ENCODE measurements at places on chromosomes 4 and X. TPM values are rescaled to one million over a fixed set of nuclear protein-coding genes. Genes with fewer than 3 reads are reported as not detected.

GRCh38 chr4:36509845-36510244 lies 228.4 kb downstream of the DTHD1 start:
- DNase-seq, result no peak

LINC00632 gene
- 0.29 TPM for total RNA-seq

- no peak for DNase-seq
Measured at GRCh38 chrX:46039526-46039925, 505.7 kb downstream of the ZNF674 start.

DNA sequence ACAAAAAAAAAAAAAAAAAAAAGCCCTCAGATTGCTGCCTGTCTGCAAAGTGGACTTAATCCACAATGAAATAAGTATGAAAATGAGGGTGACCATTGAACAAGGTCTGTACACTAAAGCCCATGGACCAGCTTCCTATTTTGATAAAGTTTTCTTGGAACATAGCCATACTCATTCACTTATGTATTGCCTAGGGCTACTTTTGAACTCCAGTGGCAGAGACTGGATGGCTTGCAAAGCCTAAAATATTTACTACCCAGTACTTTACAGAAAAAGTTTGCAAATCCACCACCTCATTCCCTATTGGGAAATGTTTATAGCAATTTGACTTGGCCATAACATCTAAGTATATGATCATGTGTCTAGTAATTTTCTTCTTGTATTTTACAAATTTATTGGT lies 481.7 kb downstream of the NAF1 start:
- DNase-seq, result peak; percentile 6

CCDC160 gene
- total RNA-seq, result 0.29 TPM

GRCh38 chr4:7759635-7760034 lies 180.0 kb downstream of the AFAP1 start:
- DNase-seq, result no peak

DNA sequence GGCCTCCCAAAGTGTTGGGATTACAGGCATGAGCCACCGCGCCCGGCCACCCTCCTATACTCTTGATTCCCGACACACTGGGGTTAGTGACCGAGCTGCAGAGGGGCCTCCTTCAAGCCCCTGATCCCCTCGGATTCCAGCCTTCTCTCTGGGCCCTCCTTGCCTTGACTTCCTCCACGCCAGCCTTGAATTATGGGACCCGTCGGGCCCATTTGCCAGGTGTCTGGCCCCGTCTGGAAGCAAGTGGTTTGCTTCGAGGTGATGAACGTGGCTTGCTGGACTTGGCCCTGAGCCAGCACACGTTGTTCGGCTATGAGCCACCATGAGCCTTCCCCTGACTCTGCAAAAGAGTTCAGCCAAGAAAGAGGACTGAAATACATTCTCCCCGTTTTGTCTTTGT lies 37.4 kb upstream of the GRPEL1 start:
- no peak for DNase-seq

PUDP gene
- 13.3 TPM for total RNA-seq

ATP10D gene
- total RNA-seq, result 10.8 TPM

GRCh38 chrX:153621949-153622598 lies 23.1 kb upstream of the CCNQ start:
- no peak for DNase-seq

DNA sequence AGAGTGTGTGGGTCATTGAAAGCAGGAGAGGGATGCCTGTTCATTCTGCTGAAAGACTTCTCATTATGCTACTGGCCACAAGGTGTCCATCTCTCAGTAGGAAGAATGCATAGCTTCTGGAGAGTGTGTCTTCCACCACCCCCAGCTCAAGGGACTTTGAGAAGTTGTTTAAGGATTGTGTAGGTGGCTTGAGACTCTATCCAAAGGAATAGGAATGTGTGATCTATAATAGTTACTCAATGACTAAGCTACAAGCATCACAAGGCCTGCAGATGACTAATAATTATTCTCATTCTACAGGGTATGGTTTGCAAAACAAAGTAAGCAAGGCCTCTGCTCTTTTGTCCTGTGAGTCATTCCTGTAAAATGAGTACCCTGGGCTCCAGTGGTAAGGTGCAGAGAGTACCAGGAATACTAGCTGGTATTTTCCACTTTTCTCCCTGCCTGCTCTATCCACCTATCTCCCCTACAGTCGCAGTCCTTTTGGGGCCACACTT lies 279.8 kb upstream of the BOD1L1 start:
- peak; percentile 99 for DNase-seq

GRCh38 chr4:123995936-123996335 lies 599.3 kb downstream of the SPRY1 start:
- DNase-seq, result peak; percentile 80

H2BW2 gene
- not detected for total RNA-seq

DNA sequence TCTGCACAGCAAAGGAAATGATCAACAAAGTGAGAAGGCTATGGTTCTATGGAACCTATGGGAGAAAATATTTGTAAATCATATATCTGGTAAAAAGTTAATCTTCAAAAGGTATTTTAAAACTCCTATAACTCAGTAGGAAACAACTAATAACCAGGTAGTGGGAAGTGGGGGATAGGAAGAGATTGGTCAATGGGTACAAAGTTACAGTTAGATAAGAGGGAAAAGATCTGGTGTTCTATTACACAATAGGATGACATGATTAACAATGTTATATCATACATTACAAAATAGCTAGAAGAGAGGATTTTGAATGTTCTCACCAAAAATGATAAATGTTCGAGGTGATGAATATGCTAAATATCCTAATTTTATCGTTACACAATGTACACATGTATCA lies 46.3 kb downstream of the NDNF start:
- no peak for DNase-seq

DNA sequence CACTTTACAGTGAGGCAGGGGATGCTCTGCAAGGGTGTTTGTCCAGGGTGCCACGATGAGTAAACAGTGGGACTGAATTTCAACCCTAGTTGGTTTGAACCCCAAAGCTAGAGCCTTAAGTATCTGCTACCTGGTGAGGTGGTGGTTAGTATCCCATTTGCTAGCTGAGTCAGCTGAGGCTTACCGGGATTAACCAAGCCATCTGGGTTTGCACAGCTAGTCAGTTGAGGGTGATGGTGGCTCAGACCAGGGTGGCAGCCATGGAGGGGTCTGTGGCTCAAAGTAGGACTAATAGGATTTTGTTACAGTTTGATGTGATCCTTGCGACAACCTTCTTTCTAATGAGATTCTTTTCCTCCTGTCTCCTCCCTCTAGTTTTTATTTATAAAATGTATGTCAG lies 1.9 kb downstream of the EVC start:
- DNase-seq, result no peak

GRCh38 chr4:12926189-12927066 lies 557.7 kb downstream of the RAB28 start:
- DNase-seq, result no peak

NPY1R gene
- total RNA-seq, result 0.40 TPM

DNA sequence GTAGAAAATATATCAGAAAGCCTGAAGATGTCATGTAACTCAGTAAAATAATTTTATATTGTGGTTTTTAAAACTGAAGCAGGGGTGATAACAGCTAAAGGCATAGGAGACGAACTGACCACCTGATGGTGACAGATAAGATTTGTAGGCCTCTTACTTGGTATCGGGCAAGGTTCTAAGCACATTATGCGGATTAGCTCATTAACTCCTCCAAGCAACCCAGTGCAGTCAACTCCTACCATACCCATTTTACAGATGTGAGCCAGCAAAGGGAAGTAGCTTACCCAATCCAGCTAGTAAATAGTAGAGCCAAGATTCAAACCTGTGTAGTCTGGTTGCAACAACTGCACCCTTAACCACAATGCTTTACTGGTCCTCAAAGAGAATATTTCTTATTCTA lies 62.1 kb downstream of the CC2D2A start:
- DNase-seq, result no peak

LEF1 gene
- 1.2 TPM for total RNA-seq

- no peak for DNase-seq
Measured at GRCh38 chr4:186829097-186829496, 105.4 kb upstream of the FAT1 start.
